ENCODE measurements at places on chromosomes 3 and 15.

DNA sequence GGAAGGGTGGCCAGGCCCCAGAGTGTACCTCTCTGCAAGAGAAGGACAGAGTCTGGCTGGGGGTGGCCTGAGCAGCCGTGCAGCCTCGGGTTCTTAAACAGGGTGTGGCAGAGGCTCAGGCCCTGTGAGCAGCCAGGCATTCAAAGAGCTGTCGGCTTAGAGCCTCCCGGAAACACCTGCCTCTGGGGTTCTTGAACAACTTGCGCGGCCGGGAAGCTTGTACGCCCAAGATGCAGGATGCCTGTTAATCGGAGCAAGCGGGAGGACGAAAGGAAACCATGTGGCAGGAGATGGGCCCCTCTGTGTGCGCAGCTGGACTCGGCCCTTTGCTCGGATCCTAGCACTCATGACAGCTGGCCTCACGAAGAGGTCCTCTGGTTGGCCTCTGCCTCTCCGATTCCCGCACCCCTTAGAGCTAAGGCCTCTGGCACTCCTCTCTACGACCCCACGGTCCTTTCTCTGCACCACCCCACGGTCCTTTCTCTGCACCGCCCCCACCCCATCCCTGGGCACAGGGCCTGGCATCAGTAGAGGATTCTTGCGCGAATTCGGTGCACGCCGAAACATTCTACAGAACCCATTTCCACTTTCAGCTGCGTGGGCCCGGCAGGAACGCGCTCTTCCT lies 23.9 kb upstream of the TXNRD3 start:
- DNase-seq = peak; percentile 41

GRCh38 chr15:35477312-35478262 lies 68.4 kb downstream of the DPH6 start:
- no peak for DNase-seq

- DNase-seq = no peak
Measured at GRCh38 chr15:76234337-76234889, 76.9 kb downstream of the ETFA start.

DNA sequence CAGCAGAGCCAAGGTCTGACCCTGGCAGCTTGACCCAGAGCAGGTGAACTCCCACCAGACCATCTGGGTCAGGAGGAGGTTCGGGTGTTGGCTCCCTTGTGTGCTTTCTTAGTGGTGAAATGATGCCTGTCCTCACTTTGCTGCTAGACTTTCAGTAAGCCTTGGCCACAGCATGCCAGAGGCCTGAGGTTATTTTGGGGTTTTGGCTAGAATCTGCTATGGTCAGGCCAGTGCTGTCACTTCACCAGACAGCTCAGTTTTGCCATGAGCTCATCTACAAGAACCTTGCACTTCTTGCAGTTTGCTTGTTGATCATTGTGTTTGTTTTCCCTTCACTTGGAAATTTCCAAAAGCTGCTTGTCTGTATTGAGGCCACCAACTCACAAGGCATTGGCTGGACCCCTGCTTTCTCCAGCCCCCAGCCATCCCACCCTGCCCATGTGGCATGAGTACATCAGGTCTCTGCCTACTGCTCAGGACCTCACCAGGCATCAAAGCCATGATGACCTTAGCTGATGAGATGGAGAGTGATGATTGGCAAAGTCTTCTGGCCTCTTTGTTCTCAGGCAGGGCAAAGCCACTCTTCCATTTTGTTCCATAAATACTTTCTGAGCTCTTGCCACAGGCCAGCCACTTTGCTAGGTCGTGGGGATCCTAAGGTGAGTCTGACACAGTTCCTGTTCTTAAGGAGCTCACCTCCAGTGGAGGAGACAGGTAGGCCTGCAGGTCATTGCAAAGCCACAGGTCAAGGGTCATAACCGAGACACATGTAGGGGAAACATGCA lies 122.6 kb downstream of the ARNT2 start:
- DNase-seq = no peak

DNA sequence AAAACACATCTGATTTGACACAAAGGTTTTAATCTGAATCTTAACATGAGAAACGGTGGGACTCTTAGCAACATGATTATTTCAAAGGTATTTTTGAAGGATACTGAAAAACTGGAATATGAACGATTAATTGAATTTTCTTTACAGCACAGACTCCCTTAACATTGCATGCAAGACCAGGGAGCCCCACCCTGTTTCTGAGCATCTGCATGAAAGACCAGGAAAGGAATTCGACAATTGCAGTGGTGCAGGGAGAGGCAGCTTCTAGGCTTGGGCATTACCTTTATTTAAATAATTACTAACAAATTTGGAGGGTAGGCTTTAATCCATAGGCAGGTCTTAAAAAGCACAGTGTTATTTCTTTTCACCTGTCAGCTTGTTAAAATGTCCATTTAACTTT lies 240.6 kb upstream of the TOPAZ1 start:
- DNase-seq = no peak

GRCh38 chr3:142337994-142338393 lies 109.8 kb downstream of the XRN1 start:
- DNase-seq = no peak

DNA sequence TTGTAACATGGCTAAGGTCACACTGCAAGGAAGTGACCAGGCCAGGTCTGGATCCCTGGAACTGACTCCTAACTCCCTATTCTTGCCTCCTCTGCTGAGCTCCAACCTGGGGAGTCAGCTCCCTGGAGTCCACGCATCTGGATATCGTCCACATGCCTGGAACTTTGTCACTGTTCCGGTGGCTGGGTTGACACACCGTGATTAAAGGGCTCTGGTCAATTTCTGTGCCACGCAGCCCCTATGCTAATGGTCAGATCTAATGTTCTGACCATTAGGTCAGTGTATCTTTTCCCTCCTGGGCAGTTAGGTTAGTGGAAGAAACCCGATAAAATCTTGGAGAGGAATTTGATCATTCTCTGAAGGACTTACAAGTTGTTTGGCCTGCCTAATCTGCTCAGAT lies 1.6 kb upstream of the TPM1 start:
- no peak for DNase-seq

DNA sequence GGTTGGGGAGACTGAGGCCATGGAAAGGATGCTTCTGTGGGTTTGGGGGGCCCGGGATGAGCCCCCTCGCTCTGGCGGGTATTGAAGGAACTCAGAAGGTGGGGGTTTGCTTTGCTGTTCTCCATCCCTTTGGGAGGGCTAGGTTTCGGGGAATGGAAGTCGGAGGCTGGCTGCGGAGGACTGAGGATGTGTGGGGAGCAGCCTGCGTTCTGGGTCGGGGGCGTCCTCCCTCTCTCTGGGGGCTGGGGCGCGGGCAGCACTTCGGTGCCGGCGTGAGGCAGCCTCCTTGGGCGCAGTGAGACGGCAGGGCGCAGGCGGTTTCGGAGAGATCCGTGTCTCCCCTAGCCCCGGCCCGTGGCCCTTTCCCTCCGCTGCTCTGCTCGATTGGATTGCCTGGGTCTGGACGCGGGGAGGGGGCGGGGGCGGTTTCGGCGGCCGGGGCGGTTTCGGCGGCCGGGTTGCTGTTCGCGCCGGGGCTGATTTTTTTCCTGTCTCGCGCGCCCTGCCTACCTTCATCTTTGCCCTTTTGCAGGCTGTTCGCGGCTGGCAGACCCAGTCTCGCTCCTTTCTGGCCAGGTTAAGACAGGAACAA lies 1.4 kb downstream of the PTPRG start:
- no peak for DNase-seq

- DNase-seq = no peak
Measured at GRCh38 chr15:73081321-73081958, 29.2 kb downstream of the NEO1 start.

DNA sequence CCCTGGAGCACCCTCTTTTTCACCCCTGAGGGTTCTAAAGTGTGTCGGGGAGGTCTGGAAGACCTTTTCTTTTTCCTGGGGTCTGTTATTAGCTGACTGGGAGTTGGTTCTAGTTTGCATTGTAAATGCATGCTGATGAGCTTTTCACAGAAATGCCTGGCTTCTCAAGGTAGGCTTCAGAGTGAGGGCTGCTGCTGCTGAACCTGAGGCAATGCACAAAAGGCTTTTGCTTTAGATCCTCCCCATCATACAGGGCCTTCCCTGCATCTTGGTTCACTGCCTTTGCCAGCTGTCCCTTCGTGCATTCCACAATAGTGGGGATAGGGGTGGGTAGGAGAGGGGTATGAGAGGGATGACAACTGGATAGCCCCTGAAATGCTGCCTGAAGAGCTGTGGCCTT lies 46.6 kb downstream of the FAH start:
- no peak for DNase-seq

- DNase-seq = no peak
Measured at GRCh38 chr3:171797265-171797679, 13.0 kb downstream of the PLD1 start.

GRCh38 chr3:11850003-11850402 lies 3.3 kb upstream of the TAMM41 start:
- no peak for DNase-seq

DNA sequence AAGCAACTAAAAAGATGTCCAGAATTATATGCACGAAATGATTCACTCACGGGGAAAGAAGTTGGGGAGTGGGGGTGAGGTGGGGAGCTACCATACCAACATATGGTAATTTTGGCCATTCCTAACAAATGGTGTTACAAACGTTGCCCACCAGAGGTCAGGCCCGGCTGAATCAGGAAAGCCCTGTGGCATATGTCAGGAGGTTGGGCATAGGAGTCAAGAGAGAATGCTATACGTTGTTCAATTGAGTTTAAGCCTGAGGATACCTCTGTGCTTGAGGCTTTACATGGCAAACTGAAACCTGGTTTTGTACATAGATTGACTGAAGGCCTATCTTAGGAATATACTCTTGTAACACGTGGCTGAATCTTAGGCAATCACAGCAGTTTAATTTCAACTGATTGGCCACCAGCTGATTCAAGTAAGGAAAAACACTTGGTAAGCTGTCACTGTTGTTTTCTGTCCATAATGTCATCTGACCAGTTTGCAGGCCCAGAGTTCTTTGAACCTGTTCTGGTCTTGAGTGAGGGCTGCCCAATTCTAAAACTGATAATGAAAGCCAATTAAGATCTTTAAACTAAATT lies 23.4 kb upstream of the SLC2A2 start:
- peak; percentile 49 for DNase-seq

GRCh38 chr3:171256445-171257250 lies 203.6 kb downstream of the TNIK start:
- no peak for DNase-seq

- DNase-seq = no peak
Measured at GRCh38 chr3:152243721-152244516, 24.8 kb upstream of the MBNL1 start.

DNA sequence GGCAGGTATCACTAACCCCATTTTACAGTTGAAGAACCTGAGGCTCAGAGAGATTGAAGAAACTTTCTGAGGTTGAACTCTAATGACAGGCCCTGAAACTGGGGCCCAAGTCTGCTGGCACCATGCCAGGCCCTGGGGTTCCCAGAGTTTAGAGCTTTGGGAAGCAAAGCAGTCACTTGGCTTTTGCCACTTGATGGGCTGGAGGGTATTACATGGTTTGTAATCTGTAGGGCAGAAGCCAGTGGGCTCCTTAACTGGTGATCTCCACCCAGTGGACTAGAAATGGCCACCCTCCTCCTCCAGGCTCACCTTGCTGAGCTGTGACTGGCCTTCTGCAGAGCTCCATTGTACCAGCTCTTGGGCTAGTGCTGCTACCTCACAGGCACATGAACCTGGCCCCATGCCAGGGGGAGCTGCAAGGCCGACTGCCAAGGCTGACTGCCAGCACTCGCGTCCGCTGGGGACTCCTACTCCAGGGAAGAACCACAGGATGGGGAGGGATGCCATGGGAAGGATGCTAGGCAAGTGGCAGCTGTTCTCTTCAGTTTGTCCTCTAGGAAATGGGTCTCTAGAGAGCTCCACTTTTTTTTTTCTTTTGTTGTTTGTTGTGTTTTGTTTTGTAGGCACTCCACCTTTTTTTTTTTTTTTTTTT lies 104.8 kb downstream of the ETFA start:
- no peak for DNase-seq

- no peak for DNase-seq
Measured at GRCh38 chr15:86333819-86334218, 254.1 kb downstream of the AGBL1 start.

DNA sequence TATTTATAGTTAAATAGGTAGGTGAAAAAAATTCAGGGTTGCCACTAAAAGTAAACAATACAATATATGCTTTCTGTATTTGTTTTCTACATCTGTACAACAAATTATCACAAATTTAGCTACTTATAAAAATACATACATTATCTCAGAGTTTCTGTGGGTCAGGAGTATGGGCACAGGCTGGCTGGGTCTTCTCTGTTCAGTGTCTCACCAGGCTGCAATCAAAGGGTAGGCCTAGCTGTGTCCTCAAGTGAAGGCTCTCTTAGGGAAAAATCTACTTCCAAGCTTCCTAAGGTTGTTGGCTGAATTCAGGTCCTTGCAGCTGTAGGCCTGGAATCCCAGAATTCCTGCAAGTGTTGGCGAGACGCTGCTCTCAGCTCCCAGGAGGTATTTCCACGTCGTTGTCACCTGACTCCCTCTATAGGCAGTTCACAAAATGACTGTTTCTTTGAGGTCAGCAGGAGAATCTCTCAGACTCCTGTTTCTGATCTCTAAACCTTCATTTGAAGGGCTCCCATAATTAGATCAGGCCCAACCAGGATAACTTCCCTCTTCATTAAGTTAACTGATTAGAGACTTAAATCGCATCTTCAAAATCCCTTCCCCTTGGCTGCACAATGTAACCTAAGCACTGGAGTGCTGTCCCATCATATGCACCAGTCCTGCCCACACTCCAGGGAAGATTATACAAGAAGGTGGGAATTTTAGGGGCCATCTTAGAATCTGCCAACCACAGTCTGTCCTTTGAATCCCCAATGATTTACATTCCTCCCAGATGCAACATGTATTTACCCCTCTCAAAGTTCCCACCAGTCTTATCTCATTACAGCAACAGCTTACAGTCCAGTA lies 296.6 kb downstream of the SUCLG2 start:
- DNase-seq = no peak

DNA sequence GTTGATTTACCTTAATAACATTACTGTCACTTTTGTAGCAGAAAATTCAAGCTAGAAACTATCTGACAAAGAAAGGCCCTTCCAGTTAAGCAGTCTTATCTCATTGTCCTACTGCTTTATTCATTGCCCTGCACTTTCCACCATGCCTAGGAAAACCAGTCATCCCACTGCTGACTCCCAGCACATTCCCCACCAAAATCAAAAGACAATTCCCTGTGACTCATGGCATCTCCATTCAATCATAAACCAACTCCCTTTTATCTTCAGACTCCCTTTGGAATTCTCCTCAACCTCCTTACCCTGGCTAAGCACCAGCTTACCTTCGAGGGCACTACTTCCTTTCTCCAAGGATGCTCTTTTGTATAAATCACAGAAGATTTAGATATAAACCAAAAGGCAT lies 184.3 kb downstream of the PLCH1 start:
- DNase-seq = no peak

DNA sequence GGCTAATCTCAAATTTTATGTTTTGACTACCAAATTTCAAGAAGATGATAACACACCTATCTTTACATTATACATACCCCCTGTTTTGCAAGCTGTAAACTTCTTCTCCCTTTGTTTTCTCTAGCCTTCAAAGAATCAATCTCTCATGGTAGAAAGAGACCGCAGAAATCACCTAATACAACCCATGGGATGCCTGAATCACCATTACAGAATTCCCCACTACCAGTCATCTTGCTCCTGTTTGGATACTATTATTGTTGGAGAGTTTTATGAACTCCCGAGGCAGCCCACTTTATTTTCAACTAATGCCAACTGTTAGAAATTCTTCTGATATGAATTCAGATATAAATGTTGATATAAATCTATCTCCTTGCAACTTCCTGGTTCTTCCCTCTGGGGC lies 110.9 kb downstream of the FRMD5 start:
- DNase-seq = no peak

All from RWPE2 (cell line).